Esophagus squamous epithelium (tissue), 5 donors: ENCODE measurements at places on chromosomes 7 and 10. TPM values are rescaled to one million over a fixed set of nuclear protein-coding genes. Genes with fewer than 3 reads are reported as not detected.

- DNase-seq = no peak
Observed at GRCh38 chr10:62690703-62691102, 113.8 kb upstream of the ADO start.

- DNase-seq = no peak
Observed at GRCh38 chr7:44852590-44852989, 4.7 kb upstream of the H2AZ2 start.

The FOXP2 gene
- total RNA-seq = 6.7 TPM

DNA sequence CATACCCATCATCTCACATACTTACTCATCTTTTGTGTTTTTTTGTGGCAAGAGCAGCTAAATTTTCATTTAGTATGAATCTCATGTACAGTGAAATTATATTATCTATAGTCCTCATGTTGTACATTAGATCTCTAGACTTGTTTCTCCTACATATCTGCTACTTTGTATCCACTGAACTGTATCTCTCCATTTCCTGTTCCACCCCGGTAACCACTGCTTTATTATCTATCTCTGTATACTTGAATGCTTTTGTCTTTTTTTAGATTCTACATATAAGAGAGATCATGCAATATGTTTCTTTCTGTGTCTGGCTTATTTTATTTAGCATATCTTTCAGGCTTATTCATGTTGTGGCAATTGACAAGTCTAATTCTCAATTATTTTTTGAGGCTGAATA lies 125.1 kb downstream of the ANKRD7 start:
- DNase-seq = no peak

- DNase-seq = no peak
Observed at GRCh38 chr10:132366006-132366405, 31.0 kb upstream of the PWWP2B start.

The PITX3 gene
- total RNA-seq = not detected

- DNase-seq = no peak
Observed at GRCh38 chr10:132296666-132297443, 10.9 kb downstream of the STK32C start.

The IRF5 gene
- total RNA-seq = 12.2 TPM
